ENCODE measurements at places on chromosomes 6 and 20.

DNA sequence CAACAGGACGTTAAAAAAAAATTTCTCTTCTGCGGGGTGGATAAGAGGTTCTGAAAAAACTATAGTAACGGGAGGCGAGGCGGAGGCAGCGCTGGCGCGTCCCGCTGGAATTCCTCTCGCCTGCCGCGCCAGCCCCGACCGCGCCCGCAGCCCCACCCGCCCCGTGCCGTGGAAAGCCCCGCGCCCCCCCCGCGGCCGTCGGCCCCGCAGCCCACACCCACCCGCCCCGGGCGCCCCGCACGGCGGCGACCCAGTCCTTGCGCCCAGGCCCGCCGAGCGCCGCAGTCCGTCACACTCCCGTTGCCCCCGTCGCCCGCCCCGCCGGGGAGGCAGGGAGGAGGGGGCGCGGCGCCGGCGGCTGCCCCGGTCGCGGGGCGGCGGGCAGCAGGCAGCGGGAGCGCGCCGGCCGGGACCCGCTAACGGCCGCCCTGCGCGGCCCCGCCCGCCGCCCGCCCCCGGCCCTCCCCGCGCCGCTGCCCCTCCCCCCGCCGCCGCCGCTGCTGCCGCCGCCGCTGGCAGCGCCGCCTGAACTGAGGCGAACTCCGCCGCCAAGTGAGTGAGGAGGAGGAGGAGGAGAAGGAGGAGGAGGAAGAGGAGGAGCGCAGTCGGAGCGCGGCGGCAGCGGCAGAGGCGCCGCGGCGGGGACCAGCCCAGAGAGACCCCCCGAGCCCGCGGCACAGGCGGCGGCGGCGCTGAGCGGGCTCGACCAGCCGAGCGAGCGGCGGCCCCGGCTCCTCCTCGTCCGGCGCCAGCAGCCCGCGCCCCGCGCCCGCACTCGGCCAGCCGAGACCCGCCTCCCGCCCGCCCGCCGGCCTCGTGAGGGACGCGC, at the start of gene QKI:
QKI (plus strand) TSS at position 602 of the 829 bp plus-strand sequence. CDS start 476 bp downstream, outside the sequence.
- DNase-seq: peak; percentile 82

GRCh38 chr6:52640916-52641315, 30.0 kb upstream of the TMEM14A start:
- DNase-seq: no peak

- no peak for DNase-seq
These were observed 461.9 kb downstream of the GJA1 start for GRCh38 chr6:121897337-121897760.

DNA sequence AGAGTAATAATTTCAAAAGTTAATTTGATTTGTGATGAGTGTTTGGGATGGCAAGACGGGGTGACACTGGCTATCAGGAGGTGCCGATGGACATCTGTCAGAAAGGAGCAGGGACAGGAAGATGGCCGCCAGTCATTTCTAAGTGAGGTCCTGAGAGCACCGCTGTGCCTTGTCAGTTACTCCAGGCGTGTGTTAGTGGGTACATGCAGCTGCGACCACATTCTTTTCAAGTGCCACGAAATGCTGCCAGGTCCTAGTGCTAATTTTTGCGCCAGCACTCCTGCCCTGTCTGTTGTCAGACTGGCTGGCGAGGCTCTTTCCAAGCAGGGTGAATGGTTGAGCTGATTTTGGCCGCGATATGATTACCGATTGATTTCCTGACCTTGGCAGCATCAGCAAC, 64.6 kb upstream of the INSM1 start:
- no peak for DNase-seq

DNA sequence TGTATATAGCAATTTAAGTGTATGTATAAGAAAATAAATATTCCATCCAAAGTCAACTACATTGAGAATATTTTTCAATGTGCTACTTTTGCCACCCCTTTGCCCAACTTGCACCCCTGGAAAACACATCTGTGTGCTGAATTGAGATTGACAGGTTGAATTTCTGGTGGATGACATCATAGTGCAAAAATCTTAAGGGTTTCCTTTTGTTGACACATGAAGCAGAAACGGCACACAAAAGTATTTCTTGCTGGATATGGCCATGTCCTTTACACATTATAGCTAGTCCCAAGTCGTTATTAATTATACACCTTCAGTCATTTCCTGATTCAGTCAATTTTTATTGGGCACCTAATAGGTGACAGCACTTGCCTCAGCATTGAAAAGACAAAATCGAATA, 188.7 kb upstream of the FBXL4 start:
- DNase-seq: no peak

DNA sequence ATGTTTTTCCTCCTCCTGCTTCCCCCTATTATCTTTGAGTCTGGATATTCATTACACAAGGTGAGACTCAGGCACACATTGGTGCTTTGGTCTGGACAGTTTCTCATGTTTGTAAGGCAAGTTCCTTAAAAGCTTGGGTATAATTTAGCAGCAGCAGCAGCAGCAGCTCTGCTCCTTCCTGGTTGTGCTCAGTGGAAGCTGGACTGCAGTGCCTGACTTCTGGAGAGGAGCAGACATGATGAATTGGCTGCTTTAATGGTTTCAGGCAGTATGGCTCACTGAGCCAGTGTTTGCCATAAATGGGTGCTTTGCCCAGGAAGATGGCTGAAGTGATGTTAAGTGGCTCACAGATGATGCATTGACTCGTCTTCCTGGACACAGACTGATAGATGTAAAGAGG, 32.4 kb downstream of the SLC9A8 start:
- no peak for DNase-seq

GRCh38 chr6:63862486-63863198, 227.0 kb downstream of the PHF3 start:
- no peak for DNase-seq

- no peak for DNase-seq
These were observed 4.6 kb downstream of the TFEB start for GRCh38 chr6:41730531-41731436.

- no peak for DNase-seq
These were observed 24.4 kb downstream of the STAU1 start for GRCh38 chr20:49163696-49164095.

GRCh38 chr20:49395183-49395582, 87.3 kb downstream of the KCNB1 start:
- peak; percentile 57 for DNase-seq

GRCh38 chr6:90758741-90759140, 171.9 kb upstream of the MAP3K7 start:
- DNase-seq: no peak

DNA sequence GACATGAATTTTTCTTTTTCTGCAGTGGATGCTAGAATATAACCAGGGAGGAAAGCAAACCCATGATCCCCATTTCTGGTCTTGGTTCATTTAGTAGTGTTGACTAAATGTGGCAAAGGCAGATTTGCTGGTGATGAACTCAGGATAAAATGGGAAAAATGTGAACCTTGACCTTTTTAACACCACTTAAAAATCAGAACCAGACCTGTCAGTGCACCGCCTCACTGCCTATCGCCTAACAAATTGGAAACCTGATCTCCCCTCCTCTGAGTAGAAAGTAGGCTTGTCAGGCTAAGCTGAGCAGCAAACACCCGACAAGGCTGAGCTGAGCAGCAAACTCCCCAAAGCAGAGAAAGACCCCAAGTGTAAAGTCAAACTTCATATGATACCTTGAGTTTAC, 254.8 kb downstream of the FOXC1 start:
- DNase-seq: no peak

DNA sequence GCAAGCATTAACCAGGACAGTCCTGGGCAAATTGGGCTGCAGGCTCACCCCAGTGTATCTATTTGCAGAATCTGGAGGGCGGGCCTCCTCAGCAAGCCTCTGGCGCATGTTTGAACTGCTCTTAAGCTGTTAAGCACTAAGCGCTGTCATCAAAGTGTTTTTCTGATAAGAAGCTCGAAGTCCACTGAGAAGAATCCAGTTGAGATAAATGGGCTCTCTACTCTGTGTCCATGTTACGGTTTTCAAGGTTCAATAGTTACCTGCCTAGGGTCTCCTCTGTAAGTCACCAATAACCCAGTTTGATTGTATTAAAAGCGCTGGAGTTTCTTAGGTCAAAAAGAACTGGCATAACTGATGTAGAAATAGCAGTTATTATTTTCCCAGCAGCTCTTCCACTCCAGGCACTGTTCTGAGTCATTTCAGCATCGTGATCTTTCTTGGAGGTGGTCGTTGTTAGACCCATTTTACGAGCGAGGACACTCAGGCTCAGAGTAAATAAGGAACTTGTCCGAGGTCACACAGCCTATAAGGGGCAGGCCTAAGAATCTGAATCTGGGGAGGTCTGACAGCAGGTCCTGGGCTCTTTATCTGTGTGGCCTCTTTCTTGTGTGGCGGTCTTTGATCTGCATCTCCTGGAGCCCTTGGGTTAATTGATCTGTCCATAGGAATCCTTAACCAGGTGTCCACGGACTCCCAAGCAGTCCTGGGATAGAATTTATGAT, 207.4 kb upstream of the ZNF217 start:
- no peak for DNase-seq

DNA sequence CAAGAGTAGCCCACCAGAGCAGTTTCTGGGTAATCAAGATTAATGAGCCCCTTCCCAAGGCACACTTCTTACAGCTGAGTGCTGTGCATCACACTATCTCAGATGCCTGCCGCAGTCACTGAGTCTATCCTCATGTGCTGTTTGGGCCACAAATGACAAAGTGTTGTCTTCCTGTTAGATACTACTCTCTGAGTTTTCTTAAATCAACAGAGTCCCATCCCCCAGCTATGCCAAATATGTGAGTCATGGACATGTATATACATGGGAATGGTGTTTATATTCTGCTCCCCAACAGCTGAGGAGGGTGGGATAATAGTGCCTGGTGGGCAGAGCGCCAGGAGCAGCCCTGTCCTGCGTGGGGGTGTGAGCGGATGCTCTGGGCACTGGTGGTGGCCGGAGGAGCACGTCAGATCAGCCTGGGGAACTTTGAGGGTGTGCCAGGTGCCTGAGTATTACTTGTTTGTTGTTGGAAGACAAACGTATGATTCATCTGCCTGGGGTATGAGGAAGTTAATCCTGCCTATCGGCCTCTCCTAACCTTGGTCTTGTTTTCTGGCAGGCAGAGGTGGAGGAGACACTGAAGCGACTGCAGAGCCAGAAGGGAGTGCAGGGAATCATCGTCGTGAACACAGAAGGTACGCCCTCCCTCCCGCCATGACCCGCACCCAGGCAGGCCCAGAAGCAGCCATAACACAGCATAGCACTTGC, 9.6 kb downstream of the DYNLRB1 start:
- DNase-seq: peak; percentile 95

- no peak for DNase-seq
These were observed 118.0 kb downstream of the DLL1 start for GRCh38 chr6:170172825-170173256.

- DNase-seq: no peak
These were observed 74.6 kb upstream of the CD93 start for GRCh38 chr20:23160536-23161243.

GRCh38 chr6:90397929-90398674, 101.5 kb upstream of the BACH2 start:
- DNase-seq: no peak

GRCh38 chr20:21518292-21518991, 4.6 kb upstream of the NKX2-2 start:
- DNase-seq: no peak

DNA sequence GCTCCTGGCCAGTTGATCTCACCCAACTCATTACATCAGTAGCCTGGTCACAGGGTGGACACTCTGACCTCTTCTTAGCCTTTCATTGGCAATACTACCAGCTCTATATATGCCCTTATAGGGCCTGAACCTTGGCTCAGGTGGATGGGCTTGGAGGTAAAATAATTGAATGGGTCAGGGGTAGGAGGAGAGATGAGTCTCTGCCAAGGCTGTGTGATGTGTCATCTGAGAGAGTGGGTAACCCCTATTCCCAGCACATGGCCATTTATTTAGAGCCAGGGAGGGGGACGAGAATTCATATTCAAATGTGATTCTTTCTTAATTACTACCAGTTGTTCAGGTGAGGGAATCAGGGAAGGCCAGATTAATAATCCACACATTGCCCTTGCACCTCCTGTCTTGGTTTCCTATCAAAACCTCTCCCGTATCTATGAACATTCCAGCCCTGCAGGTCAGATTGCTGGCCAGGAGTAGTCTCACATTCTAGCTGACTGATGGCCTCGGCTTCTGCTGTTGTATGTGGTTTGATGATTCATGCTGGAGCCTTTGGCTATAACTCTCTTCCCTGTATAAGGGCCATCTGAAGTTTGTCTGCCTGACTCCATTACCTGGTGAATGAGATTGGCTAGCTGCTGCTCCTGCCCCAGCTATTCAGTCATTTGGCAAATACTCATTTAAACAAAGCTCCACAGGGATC, 13.4 kb downstream of the C20orf173 start:
- DNase-seq: peak; percentile 88

GRCh38 chr6:139520321-139520768, 145.9 kb upstream of the CITED2 start:
- no peak for DNase-seq

- no peak for DNase-seq
These were observed 37.7 kb downstream of the LY86 start for GRCh38 chr6:6626187-6626586.

GRCh38 chr6:84457276-84457675, 229.8 kb upstream of the CEP162 start:
- no peak for DNase-seq

DNA sequence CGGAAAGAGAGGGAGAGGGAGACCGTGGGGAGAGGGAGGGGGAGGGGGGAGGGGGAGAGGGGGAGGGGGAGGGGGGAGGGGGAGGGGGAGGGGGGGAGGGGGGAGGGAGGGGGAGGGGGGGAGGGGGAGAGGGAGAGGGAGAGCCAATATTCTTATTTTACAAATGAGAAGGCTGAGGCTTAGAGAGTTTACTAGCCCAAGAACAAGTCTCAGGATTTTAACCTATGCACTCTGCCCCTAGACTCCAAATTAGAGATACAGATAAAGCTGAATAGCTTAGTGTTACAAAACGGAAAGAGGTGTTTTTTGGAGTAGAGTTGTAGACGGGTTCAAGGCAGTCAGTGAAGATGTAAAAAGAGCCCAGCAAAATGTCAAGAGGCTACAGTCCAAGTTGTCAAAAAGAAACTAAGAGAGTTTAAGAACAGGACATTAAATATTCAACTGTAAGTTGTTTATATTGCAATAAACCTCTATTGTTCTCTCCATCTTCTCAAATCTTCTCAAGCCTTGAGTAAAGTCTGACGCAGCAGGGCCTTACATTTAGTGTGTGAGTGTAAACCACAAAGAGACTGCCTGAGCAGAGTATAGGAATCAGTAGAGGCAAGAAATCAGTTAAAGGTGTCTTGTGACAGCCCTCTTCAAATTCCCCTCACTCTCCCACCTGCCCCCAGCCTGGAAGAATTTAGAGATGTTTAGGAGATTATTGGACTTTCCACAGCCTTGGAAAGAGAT, 34.9 kb upstream of the AKIRIN2 start:
- no peak for DNase-seq

DNA sequence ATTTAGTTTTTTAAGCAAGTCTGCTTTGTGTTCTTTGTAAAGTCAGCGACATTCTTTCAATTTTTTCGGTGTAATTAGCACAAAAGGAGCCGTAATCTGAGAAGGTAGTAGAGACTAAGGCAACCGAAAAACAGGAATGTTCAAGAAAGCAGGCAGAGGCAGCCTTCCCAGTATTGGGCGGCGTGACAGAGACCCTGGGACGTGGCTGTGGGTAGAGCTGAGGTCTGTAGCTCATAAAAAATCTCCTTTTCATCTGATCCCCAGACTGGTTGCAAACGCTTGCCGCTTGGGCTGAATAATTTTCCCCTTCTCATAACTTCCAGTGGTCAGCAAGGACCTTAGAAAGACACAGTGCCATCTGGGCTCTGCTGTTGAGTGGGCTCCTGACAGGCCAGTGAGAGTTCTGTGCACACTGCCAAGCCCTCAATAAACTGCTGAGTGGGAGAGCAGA, 30.8 kb downstream of the GNAS start:
- DNase-seq: peak; percentile 58

GRCh38 chr6:1942834-1943233, 302.6 kb downstream of the GMDS start:
- DNase-seq: no peak

GRCh38 chr6:50003139-50003538, 18.7 kb downstream of the DEFB110 start:
- DNase-seq: no peak

Measured in AG20443 (cell line).